ENCODE measurements at places on chromosomes 7 and 10.
A peak's percentile ranks its signal among the peaks of the same experiment; 100 is the strongest.

DNA sequence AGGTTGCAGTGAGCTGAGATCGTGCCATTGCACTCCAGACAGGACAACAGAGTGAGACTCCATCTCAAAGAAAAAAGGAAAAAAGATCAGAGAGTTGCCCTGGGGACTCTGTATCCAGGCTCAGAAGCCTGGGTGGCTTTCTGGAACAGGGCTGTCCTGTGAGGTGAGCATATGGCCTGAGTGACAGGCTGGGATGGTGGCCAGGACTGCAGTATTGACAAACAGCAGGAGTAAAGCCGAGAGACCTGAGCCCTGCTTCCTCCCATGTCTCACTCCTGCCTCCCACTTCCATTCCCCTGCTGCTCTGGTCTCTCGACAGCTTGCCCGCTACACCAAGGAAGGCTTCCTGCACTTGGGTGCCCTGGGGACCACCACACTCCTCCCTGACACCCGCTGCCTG lies 578.5 kb downstream of the GALNT17 start:
- no peaks in the 10 kb centered on the region for H3K4me1 ChIP-seq
- no peaks in the 10 kb centered on the region for H3K36me3 ChIP-seq
- H3K4me3 ChIP-seq = no peak overlapping the region
- no peak for DNase-seq
- H3K27ac ChIP-seq = no peak overlapping the region

GRCh38 chr10:101624526-101625102 lies 36.5 kb downstream of the DPCD start:
- H3K4me3 ChIP-seq = no peak overlapping the region
- no peak for DNase-seq
- H3K27me3 ChIP-seq = no peaks in the 10 kb centered on the region
- H3K27ac ChIP-seq = no peak overlapping the region
- no peaks in the 10 kb centered on the region for H3K4me1 ChIP-seq

GRCh38 chr7:112272921-112273561 lies 66.5 kb downstream of the ZNF277 start:
- no peak overlapping the region for H3K27ac ChIP-seq
- no peaks in the 10 kb centered on the region for H3K4me1 ChIP-seq
- no peak for DNase-seq
- H3K36me3 ChIP-seq = no peaks in the 10 kb centered on the region

- DNase-seq = no peak
- no peak overlapping the region for H3K4me3 ChIP-seq
- no peaks in the 10 kb centered on the region for H3K36me3 ChIP-seq
- H3K27ac ChIP-seq = no peak overlapping the region
Measured at GRCh38 chr10:74955796-74956195, 129.4 kb downstream of the KAT6B start.

DNA sequence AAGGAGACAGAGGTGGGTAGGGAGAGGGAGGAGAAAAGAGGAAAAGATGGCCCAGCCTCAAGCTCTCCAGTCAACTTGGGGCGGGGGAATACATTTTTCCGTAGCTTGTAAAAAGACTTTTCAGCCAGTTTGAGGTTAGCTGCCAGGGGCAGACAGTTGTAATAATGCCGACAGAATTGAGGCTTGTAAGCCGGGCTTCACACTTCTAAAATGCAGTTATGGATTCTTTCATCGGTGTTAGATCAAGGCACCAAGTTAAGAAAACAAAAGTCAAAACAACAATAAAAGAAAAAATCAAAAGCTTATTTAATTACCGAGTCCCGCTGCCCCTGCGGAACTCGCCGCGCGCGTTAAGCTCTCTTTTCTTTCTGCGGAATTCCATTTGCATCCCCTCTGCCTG lies 448 bp upstream of the EVX1 start:
- no peaks in the 10 kb centered on the region for H3K4me1 ChIP-seq
- H3K27me3 ChIP-seq = peaks cover 26% of the 10 kb centered on the region
- H3K4me3 ChIP-seq = no peak overlapping the region
- no peak overlapping the region for H3K27ac ChIP-seq
- no peak for DNase-seq
- no peaks in the 10 kb centered on the region for H3K36me3 ChIP-seq

DNA sequence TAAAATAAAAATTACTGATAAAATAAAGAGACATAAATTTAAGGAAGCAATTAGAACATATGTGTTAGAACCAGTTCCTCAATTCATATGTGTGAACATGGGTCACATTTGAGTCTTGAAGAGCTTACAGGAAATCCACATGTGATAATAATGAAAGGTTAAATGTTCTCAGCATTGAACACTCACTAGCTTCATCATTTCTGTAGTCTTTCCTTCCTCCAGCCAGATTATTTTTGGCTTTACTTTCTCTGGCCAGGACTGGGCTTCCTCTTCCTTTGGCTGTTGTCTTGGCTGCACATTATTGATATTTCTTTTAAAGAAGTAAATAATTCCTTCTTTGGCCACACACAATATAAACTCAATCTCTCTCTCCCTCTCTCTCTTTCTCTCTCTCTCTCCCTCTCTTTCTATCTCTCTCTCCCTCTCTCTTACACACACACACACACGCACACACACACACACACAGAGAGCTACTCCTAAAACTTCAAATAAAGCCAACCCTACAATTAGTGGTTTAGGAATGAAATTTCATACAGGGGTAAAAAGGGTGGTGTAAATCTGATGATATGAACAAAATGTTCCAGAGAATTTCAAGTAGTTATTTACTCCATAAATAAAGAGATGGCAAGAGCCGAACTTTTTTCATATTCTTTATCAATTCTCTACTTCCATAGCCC lies 171.2 kb downstream of the REEP3 start:
- no peaks in the 10 kb centered on the region for H3K36me3 ChIP-seq
- no peaks in the 10 kb centered on the region for H3K27me3 ChIP-seq
- H3K4me1 ChIP-seq = peaks cover 5% of the 10 kb centered on the region
- no peak overlapping the region for H3K27ac ChIP-seq

DNA sequence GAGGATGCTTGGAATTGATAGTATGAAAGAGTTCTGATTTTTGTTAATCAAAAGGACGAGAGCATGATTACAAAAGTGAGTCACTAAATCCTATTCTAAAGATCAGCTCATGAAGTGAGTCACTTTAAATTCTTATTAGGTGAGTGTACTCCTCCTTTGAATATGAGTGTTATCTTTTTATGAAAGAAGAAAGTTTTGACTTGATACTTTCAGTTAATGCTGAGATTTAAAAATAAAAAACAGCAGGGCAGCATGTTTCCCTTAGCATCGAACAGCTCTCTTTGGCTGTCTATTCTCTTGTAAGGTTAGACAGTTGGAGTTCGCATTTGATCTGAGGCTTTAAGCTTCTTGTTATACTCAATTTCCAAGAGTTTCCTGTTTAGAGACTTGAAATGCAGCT lies 222.0 kb downstream of the TWIST1 start:
- H3K36me3 ChIP-seq = no peaks in the 10 kb centered on the region
- peaks cover 29% of the 10 kb centered on the region for H3K4me1 ChIP-seq
- H3K27me3 ChIP-seq = no peaks in the 10 kb centered on the region
- peak overlapping the region; percentile 69 for H3K27ac ChIP-seq
- DNase-seq = peak; percentile 10

DNA sequence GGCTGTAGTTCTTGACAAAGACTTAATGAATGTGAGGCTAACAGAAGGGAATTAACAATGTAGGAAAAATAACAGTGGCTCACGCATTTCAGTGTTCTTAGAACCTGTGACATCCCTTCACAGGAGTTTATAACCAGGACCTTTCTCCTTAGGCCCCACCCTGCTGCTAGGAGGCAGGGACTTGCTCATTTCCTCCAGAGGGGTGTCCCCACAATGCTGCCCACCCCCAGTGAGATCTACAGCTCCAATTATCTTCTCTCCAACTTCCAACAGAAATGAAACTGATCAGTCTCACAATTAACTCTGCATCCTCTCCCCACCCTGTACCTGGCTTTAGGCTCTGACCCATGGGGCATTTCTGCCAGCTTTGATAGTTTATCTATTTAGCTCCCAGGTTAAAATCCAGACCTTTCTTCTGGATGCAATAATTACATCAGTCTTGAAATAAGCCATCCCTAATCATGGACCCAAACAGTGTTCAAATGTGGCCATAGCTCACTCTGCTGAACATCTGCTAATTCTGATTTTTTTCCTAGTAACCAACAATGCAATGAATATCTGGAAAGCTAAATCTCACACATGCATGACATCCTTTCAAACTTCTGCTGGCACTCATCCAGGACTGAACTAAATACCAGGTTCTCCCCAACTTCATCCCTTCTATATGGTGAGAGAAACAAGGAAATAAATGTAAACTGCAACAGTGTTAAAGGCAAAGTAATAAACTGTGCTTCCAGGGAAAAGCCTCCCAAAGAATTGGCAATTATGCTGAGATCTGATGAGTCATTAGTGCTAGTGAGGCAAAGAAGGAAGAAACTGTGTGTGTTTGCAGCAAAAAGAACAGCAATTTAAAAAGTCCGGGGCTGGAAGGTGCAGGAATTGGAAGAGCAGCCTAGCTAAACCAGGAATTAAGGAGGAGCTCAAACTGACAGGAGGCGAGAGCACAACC lies 64.6 kb downstream of the HERPUD2 start:
- H3K4me1 ChIP-seq = 0 out of 2 replicates have a peak, but pooled peaks cover 6% of the 10 kb centered on the region
- no peak for DNase-seq
- H3K27ac ChIP-seq = no peak overlapping the region
- no peaks in the 10 kb centered on the region for H3K27me3 ChIP-seq
- H3K4me3 ChIP-seq = no peak overlapping the region

DNA sequence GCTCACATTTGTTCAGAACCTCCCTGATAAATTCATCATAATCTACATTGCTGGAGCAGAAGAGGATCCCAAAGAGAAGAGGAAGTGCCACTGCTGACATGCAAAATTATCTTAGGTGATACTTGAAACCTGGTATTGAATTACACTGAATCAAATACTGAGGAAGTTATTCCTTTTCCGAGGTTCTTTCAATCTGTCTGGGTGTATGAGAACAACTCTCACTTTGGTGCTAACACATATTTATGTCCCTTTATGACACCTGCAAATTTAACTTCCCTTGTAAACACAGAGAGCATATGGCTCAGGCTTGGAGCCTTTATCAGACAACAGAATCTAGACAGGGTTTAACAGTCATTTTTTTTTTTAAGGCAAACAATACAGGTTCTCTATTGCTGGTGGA lies 131.4 kb downstream of the SRPK2 start:
- no peaks in the 10 kb centered on the region for H3K36me3 ChIP-seq
- no peaks in the 10 kb centered on the region for H3K27me3 ChIP-seq

DNA sequence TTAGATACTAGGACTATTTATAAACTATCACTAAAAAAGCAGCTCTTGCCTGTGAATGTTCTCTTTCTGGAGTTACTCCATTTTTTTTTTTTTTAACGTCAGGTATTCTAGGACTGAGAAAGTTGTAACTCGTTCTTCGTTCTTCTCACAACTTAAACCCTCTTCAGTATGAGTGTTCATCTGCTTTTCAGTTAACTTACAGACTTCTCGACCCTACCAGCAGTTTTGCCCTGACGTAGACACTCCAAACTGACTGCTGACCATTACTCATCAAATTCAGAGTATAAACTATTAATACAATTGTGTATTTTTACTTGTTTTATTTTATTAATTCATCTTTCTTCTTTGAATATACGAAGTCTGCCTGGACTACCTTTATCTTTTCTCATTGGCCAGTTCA lies 353.1 kb downstream of the GPR37 start:
- no peak overlapping the region for H3K27ac ChIP-seq
- no peaks in the 10 kb centered on the region for H3K4me1 ChIP-seq
- DNase-seq = no peak
- H3K36me3 ChIP-seq = no peaks in the 10 kb centered on the region

GRCh38 chr7:1341361-1342089 lies 108.9 kb downstream of the UNCX start:
- DNase-seq = no peak
- no peaks in the 10 kb centered on the region for H3K36me3 ChIP-seq
- no peak overlapping the region for H3K4me3 ChIP-seq
- peaks cover 92% of the 10 kb centered on the region for H3K27me3 ChIP-seq

DNA sequence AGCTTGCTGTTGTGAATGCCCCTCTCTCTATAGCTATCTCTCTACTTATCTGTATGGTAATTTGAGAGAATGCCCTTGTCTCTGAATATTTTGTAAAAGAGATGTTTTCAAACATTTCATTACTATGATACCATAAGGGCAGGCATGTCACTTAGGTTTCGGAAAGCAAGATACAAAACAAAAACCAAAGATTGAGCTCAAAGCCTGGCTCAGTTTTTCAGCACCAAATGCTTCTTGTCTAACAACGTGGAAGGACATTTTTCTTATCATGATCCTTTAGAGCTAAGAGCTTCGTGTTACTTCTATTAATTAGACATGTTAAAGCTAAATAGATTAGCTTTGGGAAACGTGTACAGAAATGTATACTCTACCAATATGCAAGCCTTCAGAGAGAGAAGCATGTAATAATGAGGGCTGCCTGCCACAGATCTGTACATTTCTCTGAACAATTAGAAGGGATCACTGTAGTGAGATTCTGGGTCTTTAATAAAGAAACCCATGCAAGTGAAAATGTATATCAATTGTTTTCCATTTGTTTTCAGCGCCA lies 148.9 kb downstream of the ARID5B start:
- H3K36me3 ChIP-seq = peaks cover 7% of the 10 kb centered on the region
- H3K4me3 ChIP-seq = peak overlapping the region; percentile 49
- no peaks in the 10 kb centered on the region for H3K27me3 ChIP-seq
- H3K27ac ChIP-seq = no peak overlapping the region
- H3K4me1 ChIP-seq = peaks cover 59% of the 10 kb centered on the region

GRCh38 chr7:35993676-35994606 lies 159.1 kb upstream of the EEPD1 start:
- peak; percentile 40 for DNase-seq
- peaks cover 28% of the 10 kb centered on the region for H3K4me1 ChIP-seq
- no peaks in the 10 kb centered on the region for H3K36me3 ChIP-seq
- H3K27ac ChIP-seq = peak overlapping the region; percentile 75
- no peak overlapping the region for H3K4me3 ChIP-seq

- H3K36me3 ChIP-seq = no peaks in the 10 kb centered on the region
- H3K4me1 ChIP-seq = no peaks in the 10 kb centered on the region
- no peak overlapping the region for H3K27ac ChIP-seq
- no peak overlapping the region for H3K4me3 ChIP-seq
- no peak for DNase-seq
Measured at GRCh38 chr10:55629793-55630490, 731.1 kb downstream of the ZWINT start.

GRCh38 chr10:5942001-5942400 lies 35.3 kb downstream of the IL15RA start:
- no peak overlapping the region for H3K4me3 ChIP-seq
- DNase-seq = no peak
- H3K27ac ChIP-seq = no peak overlapping the region
- no peaks in the 10 kb centered on the region for H3K4me1 ChIP-seq
- no peaks in the 10 kb centered on the region for H3K27me3 ChIP-seq

DNA sequence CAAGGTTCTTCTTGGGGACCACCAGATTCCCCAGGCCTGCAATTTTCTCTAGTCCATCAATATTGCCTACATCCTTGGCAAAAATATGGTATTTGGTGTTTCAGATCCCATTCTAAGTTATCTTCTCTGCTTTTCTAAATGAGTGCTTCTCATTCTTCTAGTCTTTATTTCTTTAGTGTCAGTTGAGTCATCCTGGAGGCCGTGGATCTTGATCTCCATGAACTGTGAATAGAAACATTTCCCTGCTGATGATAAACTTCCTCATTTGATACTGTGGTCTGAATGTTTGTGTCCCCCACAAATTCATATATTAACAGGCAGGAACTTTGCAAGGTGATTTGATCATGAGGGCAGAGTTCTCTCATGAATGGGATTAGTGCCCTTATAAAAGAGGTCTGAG lies 779.3 kb downstream of the INHBA start:
- peaks cover 47% of the 10 kb centered on the region for H3K4me1 ChIP-seq
- H3K27me3 ChIP-seq = no peaks in the 10 kb centered on the region
- DNase-seq = no peak
- 0 out of 2 replicates have a peak overlapping the region, but pooled peaks have one; percentile 1 for H3K4me3 ChIP-seq

All from PC-9 (cell line).